ENCODE measurements at places on chromosomes 12 and 14.

- no peak for DNase-seq
Measured at GRCh38 chr12:27973487-27973890, 956 bp upstream of the PTHLH start.

GRCh38 chr12:66388517-66388916, 86.2 kb downstream of the HELB start:
- peak; percentile 97 for DNase-seq

DNA sequence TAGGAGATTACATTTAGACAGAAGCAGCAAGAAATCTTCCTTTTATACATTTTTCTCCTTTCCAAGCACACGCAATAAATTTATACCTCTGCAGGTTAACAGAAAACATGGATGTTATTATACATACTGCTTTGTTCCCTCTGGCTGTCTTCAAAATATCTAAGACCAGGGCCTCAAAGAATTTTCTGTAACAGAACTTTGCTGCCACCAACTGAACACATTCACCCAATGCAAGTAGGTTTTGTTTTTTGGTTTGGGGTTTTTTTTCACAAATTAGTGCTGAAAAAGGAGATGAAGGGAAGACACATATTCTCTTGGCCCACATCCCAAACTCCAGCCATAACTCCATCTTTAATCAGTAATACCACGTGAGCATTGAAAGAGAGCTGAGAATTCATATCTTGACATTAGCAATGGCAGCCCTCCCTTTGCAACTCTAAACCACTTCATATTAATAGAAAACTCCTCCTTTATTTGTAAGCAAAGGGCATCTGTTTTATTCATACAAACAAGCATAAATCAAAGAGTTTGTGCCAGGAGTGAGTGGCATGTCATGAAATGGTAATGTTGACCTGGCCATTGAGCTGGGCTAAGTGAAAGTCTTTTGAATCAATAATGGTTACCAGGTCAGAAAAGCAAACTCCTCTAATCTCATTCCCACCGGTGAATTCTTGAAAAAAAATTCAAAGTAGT, 150.8 kb upstream of the FSCB start:
- DNase-seq: no peak

- DNase-seq: no peak
Measured at GRCh38 chr14:89384023-89384422, 33.0 kb downstream of the FOXN3 start.

DNA sequence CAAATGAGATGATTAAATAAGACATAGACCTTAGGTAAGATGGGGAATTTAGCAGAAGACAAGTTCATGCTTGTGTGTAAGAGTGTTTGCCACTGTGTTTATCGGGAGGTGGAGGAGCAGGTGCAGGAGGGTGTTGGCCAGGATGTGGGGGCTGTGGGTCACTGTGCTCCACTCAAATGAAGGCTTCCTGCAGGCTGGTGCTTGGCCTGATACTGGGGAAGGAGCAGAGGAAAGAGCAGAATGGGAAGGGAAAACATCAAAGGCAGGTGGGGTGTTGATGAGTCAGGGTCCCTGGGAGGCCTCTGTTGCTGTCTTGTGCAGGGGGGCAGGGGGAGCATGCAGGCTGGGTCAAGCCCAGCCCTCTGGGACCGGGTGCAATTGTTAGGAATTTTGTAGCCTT, 126.5 kb downstream of the TSPAN9 start:
- DNase-seq: no peak

DNA sequence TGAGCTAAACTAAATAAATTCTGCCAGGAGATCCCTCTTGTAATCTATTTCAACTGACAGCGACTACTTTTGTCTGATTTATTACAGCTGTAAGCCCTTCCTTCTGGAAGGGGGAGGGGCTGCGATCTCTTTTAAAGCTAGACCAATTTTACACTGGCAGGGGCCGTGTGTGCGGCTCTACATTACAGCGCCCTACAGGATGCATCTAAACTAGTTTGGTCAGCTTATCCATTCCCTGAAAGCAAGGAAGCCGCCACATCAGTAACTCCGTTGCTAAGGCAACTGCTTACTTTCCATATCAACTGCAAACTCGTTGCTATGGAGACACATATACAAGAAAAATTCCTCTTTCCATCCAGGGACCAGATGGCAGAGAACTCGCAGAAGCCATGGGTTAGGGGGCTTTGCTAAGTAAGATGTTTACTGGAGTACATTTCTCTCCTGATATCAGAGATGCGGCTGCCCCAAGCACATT, 17.4 kb downstream of the FOXN3 start:
- DNase-seq: peak; percentile 61

DNA sequence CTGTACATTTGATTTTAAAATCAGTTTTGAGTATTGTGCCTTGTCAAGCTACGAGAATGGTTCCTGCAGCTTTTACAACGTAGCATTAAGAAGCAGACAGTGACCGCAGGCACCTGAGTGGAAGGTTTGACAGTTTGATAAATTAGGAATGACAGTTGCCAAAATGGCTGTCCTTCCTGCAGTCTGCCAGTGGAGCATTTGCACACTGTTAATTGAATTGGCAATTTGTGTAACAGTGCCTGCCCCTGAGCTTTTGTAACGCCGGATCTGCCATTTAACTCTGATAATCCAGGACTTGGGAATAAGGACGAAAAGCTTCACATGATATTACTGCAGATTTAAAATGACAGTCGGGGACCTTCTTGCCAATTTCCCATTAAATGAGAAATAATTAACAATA, 385.3 kb downstream of the NPAS3 start:
- DNase-seq: no peak

- no peak for DNase-seq
Measured at GRCh38 chr12:96907671-96908422, 790 bp downstream of the NEDD1 start.

- no peak for DNase-seq
Measured at GRCh38 chr12:74170645-74171477, 366.8 kb upstream of the ATXN7L3B start.

DNA sequence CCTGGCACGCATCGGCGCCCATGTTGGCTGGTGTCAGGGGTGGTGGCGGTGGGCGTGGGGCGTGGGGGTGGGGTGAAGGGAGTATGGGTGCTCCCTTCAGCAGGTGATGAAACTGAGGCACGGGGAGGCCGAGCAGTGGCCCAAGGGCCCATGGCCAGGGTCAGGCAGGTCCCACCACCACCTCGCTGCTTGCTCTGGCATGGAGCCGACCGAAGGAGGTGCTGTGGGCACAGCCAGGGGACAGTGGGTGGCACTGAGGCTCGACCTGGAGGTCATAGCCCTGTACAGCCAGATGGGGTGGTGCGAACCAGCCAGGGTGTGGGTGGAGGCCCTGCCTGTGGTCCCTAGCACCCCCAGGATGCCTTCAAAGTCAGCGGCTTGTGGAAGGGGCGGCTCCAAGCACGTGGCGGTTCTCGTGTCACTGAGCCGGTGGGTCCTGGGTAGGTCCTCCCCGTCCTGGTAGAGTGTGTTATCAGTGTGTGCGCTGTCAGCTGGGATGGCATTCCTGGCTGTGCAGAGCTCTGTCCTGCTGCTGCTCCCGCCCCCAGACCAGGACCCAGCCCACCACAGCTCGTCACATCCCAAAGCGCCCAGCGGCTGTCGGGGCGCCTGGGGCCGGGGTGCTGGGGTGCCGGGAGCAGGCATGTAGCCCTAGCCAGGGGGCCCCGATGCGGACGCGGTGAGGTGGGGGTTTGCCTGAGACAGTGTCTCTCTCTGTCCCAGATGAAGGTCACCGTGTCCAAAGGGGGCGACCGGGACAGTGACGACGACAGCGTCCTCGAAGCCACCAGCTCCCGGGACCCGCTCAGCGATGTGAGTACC, 35.3 kb downstream of the FBRSL1 start:
- DNase-seq: no peak

GRCh38 chr14:62269204-62269603, 507.0 kb downstream of the SNAPC1 start:
- peak; percentile 40 for DNase-seq

DNA sequence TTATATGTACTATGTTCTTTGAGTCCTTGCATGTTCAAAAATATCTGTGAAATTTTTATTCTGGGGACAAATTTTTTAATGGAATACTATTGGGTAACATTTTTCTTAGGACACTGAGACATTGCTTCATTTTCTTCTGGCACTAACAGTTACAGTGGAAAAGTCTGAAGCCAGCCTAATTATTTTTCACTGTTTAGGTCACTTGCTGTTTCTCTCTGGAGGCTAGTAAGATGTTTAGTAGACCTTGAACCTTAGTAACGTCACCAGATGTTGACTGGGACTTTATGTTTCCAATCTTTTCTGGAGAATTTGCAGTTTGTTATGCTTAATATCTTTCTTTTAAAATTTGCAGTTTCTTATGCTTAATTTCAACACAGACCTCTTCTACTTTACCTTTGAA, 12.3 kb upstream of the EPYC start:
- DNase-seq: no peak

GRCh38 chr14:80216818-80217217, 5.5 kb upstream of the DIO2 start:
- no peak for DNase-seq

Data from MV-4-11 (cell line).